ENCODE measurements at places on chromosomes 5 and 9. TPM values are rescaled to one million over a fixed set of nuclear protein-coding genes. Genes with fewer than 3 reads are reported as not detected.

The CD74 gene
- total RNA-seq: 341 TPM

The LCN6 gene
- total RNA-seq: not detected

The ADGRV1 gene
- total RNA-seq: 0.06 TPM

The GHR gene
- total RNA-seq: not detected

The IL31RA gene
- total RNA-seq: not detected

The TAF1L gene
- total RNA-seq: 0.08 TPM

GRCh38 chr9:121222524-121223171, 21.0 kb upstream of the RAB14 start:
- no peak overlapping the region for H3K4me3 ChIP-seq
- peaks cover 3% of the 10 kb centered on the region for H3K4me1 ChIP-seq
- no peak for DNase-seq
- H3K27me3 ChIP-seq: no peaks in the 10 kb centered on the region
- no peak overlapping the region for H3K27ac ChIP-seq

DNA sequence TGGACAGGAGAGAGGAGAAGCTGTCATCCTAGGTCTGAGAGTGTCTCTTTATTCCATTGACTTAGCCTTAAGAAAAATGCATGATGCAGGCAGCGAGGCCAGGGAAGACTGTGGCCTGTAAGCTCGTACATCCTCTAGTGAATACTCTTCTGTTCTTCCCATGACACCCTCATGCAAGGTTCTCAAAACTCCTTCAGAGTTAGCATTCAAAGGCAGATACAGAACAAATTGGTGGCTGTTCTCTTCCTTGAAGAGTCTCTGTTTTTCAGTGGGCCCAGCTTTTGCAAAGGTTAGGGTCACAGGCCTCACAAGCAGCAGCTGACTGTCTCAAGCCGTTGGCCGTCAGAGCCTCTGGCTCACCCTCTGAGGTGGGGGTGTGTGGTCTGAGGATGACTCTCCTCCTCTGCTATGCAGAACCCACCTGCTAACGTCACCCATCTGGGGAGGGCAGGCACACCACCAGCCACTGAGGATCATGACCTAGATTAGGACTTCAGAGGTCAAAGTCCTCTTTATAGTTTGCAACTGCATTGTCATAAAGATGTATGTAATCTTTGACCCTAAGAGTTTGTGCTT, 15.1 kb downstream of the ADCY2 start:
- H3K27ac ChIP-seq: no peak overlapping the region
- DNase-seq: no peak
- H3K4me1 ChIP-seq: no peaks in the 10 kb centered on the region
- H3K27me3 ChIP-seq: no peaks in the 10 kb centered on the region
- H3K36me3 ChIP-seq: no peaks in the 10 kb centered on the region

- no peaks in the 10 kb centered on the region for H3K36me3 ChIP-seq
- no peaks in the 10 kb centered on the region for H3K4me1 ChIP-seq
- H3K27me3 ChIP-seq: no peaks in the 10 kb centered on the region
- no peak for DNase-seq
These were observed 343.2 kb downstream of the TRIM32 start for GRCh38 chr9:117030254-117030768.

GRCh38 chr9:135468854-135469521, 10.6 kb upstream of the PPP1R26 start:
- no peaks in the 10 kb centered on the region for H3K36me3 ChIP-seq
- peaks cover 19% of the 10 kb centered on the region for H3K27me3 ChIP-seq
- peak overlapping the region; percentile 46 for H3K4me3 ChIP-seq
- DNase-seq: no peak
- H3K27ac ChIP-seq: no peak overlapping the region

DNA sequence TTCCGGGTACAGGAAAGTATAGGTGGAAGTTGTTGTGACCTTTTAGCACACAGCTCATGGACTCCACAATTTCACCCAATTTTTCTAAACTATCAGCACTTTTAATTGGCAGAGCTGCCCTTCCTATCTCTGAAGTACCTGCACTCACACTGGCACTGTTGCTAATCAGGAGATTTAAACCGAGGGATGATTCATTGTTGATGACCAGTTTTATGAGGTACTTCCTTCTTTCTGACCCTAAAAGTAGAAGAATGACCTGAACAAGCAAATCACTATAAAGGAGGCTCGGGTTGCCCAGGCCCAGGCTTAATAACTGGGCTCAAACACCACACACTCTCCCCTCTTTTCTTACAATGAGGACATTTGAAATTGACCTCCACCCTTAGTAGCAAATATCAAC, 105.9 kb downstream of the KCNN2 start:
- H3K27me3 ChIP-seq: no peaks in the 10 kb centered on the region
- no peaks in the 10 kb centered on the region for H3K36me3 ChIP-seq
- H3K27ac ChIP-seq: no peak overlapping the region
- H3K4me1 ChIP-seq: no peaks in the 10 kb centered on the region

- peaks cover 3% of the 10 kb centered on the region for H3K27me3 ChIP-seq
- no peak for DNase-seq
- H3K4me3 ChIP-seq: no peak overlapping the region
These were observed 71.2 kb upstream of the TBC1D2 start for GRCh38 chr9:98326459-98327248.

DNA sequence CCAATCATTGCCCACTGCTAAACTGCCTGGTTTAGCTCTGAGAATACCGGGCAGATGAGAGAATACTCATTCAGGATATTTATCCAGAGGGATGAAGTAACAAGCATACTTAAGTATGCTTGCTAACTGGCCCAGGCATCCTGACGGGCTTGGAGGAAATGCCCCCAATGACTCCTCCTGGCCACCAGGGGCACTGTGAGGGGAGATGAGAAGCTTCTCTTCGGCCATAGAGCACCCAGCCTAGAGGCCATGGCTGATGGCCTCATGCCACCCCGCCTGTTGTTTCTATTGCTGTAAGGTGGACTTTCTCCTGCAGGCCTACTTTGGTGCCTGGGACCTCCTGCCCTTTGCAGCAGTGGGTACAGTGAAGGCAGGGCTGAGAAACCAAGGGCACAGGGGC, 134.5 kb upstream of the FSTL4 start:
- H3K36me3 ChIP-seq: no peaks in the 10 kb centered on the region
- H3K27me3 ChIP-seq: peaks cover 7% of the 10 kb centered on the region
- H3K27ac ChIP-seq: no peak overlapping the region

DNA sequence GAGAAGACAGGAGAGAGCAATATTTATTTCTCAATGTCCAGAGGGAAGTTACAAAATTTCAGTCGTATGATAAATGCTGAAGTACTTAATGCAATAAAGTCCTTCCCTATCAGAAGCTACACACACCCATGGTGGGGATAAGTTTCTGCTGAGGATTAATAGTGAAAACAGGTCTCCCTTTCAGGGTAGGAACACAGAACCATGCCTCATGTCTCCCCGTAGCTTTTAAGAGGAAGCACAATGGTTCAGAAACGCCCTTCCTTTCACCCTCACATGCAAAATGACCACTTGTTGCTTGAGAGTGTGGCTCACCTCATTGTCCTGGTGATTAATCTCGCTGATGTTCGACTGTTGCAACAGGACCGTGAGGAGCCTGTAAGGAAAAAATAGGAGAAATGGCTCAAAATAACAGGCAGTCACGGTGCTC, 73.6 kb downstream of the ANKRD55 start:
- no peak overlapping the region for H3K4me3 ChIP-seq
- no peak overlapping the region for H3K27ac ChIP-seq
- H3K4me1 ChIP-seq: peaks cover 49% of the 10 kb centered on the region
- H3K27me3 ChIP-seq: no peaks in the 10 kb centered on the region

DNA sequence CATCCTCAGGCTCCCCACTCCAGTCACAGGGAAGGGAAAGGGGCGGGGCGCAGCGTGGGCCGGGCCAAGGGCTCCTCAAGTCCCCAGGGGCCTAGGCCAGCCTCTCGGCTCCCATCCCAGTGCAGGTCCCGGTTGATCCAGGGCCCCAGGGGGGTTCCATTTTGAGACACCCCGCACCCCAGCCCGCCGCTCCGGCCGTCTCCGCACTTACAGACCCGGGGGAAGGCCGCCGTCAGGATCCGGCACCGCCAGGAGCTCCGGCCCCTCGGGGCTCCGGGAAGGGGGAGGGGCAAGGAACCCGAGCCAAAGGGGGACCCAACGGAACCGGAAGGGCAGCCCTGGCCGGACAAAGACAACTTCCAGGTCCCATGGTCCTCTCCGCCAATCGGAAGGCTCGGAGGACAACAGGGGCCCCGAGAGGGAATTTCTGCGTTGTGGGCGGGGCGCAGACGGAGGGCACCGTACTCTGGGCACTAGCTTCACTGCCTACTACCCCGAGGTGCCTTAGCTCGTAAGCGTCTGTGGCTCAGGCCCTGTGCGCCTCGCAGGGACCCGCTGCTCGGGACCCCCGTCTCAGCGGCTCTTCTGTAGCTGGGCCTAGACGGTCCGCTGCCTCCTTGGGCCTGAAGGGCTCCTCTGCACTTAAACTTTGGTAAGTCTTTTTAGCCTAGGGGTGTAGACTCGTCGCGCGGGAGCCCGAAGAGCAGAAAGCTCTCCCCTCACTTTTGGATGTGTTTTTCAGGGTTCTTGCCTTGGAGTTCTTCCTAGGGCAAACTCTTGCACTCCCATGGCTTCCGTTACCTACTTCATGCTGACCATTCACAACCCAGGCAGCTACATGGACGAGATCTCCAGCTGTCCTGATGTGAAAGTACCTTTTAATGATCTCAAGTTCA, at the start of gene ZBTB26:
Gene ZBTB26, minus strand, starts transcription at position 287 of the 896 bp plus-strand sequence. CDS start 11,578 bp downstream, outside the sequence.
- H3K27ac ChIP-seq: peak within 1 kb of the TSS; percentile 85
- DNase-seq: peak; percentile 85

- DNase-seq: no peak
- H3K27me3 ChIP-seq: no peaks in the 10 kb centered on the region
- H3K4me3 ChIP-seq: no peak overlapping the region
- no peaks in the 10 kb centered on the region for H3K36me3 ChIP-seq
- no peak overlapping the region for H3K27ac ChIP-seq
- H3K4me1 ChIP-seq: no peaks in the 10 kb centered on the region
These were observed 180.2 kb downstream of the FBXL17 start for GRCh38 chr5:108201721-108202120.

DNA sequence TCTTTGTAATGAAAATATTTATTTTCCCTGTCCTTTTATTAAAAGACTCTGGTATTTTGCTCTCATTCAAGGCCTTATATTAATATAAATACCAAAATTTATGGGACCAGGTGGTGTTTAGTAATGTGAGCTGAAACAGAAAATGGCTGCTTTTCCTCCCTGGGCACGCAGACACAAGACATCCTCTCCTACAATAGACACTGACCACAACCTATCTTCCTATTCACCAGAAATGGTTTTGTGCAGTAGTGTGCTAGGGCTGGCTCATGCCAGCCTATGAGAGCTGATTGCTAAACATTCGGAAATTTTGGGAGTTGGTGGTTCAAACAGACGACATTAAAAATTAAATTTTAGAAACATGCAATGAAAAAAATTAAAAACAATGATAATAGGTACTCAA, 338.2 kb downstream of the BNC2 start:
- H3K27ac ChIP-seq: no peak overlapping the region
- H3K4me1 ChIP-seq: no peaks in the 10 kb centered on the region
- no peak overlapping the region for H3K4me3 ChIP-seq

- DNase-seq: no peak
- H3K4me1 ChIP-seq: no peaks in the 10 kb centered on the region
- no peak overlapping the region for H3K27ac ChIP-seq
- H3K36me3 ChIP-seq: no peaks in the 10 kb centered on the region
- H3K4me3 ChIP-seq: no peak overlapping the region
These were observed 398.3 kb upstream of the EDIL3 start for GRCh38 chr5:84783003-84783402.

DNA sequence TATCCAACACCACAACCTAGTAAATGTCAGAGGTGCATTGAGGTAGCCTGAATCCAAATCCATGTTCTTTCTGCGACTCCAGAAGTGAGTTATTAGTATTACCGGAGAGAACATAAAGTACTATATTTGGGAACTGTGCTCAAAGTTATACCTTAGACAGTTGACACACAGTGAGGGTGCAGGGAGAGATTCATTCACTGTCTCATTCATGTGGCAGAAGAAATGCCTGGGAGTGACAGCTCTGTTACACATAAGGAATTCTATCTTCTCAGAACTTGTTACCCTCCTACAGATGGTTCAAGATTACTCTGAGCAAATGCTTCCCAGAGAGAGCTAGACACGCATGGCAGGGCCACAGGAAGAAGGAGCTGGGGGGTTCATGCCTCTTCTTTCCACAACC, 103.0 kb downstream of the ATP10B start:
- no peak overlapping the region for H3K4me3 ChIP-seq
- no peak for DNase-seq
- H3K27ac ChIP-seq: no peak overlapping the region
- H3K27me3 ChIP-seq: peaks cover 9% of the 10 kb centered on the region

GRCh38 chr5:119840175-119840574, 210.8 kb downstream of the FAM170A start:
- H3K4me3 ChIP-seq: no peak overlapping the region
- no peak for DNase-seq
- H3K27ac ChIP-seq: no peak overlapping the region

DNA sequence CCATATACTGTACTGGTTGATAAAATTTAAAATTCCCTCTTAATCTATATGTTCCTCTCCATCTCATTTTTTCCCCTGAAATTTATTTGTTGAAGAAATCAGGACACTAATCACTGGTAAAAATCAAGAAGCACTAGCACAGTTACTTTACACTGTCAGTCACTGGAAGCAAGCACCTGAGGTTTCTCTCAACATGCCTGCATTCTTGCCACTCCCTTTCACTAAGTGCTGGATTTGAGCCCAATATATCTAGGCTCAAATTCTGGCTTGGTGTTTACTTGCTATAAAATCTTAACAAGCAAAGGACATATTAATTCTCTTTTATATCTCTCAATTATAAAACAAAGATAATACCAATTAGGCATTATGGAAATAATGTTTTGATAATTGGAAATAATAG, 58.6 kb downstream of the DIAPH1 start:
- H3K4me1 ChIP-seq: peaks cover 22% of the 10 kb centered on the region
- no peak overlapping the region for H3K4me3 ChIP-seq
- no peak overlapping the region for H3K27ac ChIP-seq
- no peak for DNase-seq
- H3K27me3 ChIP-seq: no peaks in the 10 kb centered on the region

DNA sequence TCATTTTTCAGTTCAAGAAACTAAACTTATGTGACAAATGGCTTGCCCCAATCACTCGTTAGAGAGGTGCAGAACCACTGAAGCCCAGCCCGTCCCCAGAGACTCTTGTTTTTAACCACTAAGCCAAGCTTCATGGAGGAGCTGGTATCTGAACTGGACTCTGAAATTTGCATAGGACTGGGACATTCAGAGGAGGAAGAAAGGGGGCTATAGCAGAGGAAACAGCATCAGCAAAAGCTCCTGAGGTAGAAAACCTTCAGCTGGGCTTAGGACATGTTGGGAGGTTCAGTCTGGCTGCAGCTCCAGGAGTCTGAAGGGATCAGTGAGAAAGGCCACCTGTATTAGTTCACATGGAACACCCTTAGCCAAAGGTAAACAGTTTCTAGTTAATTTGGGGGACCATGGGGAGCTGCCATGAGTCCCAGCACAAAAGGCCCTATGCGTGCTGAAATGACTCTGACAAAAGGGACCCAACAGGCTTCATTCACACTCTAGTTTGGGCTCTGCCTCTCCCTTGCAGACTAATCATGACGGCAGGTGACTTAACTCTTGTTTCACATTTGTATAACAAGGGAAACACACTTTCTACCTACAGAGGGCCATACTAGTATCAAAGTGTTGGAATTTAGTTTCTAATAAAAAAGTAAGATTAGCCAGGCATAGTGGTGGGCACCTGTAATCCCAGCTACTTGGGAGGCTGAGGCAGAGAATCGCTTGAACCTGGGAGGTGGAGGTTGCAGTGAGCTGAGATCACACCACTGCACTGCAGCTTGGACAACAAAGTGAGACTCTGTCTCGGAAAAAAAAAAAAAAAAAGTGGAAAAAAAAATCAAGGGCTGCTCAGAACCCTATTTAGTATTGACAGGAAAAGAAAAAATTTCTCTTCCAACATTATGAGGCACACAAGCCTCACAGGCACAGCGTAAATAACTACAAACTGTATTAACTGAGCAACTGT, 10.2 kb downstream of the FBXO10 start:
- H3K36me3 ChIP-seq: peaks cover 21% of the 10 kb centered on the region
- H3K4me1 ChIP-seq: no peaks in the 10 kb centered on the region
- H3K27ac ChIP-seq: no peak overlapping the region

Data from activated naive CD8-positive, alpha-beta T cell treated with anti-CD3 and anti-CD28 coated beads, Interleukin-2, amount 10 ng/mL, durations not matched to agents 7 days and 5 days (primary cell).